ENCODE measurements at places on chromosomes 7 and 10.

GRCh38 chr7:5779141-5779540 lies 2.3 kb downstream of the RNF216 start:
- DNase-seq, result no peak

- DNase-seq, result no peak
These were observed 613 bp upstream of the BUB3 start for GRCh38 chr10:123153486-123154091.

GRCh38 chr10:23976275-23976674 lies 232.7 kb upstream of the KIAA1217 start:
- DNase-seq, result no peak

DNA sequence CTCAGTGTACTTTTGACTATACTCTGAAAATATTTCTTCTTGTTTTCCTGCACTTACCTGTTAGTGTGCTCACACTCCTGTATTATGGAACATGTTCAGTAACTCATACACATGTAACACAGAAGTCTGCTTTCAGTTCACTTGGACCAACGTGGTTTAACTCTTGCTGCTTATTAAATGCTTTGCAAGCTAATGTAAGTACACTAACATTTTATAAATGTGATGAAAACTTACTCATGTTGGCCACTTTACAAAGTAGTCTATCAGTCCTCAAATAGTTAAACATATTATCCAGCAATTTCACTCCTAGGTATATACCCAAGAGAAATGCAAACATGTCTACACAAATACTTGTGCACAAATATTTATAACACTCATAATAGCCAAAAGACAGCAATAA lies 98.4 kb downstream of the UBE2H start:
- DNase-seq, result no peak

DNA sequence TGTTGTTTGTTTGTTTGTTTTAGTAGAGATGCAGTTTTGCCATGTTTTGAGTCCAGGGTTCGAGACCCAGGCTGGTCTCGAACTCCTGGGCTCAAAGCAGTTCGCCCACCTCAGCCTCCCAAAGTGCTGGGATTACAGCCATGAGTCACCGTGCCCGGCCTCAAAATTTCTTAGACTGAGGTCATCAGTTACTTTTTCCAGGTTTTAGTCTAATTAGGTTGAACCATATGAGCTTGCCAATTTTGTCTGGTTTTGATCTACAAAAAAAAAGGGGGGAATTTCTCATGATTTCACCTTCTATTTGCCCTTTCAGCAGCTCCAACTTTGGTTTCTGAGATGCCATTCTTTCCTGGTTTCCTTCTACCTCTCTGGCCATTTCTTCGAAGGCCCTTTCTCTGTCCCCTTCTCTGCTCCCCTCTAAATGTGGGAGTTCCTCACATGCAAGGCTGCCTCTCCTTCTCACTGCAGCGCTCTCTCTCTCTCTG lies 5.5 kb downstream of the CUEDC2 start:
- DNase-seq, result no peak

GRCh38 chr7:139777133-139777891 lies 486 bp downstream of the HIPK2 start:
- DNase-seq, result peak; percentile 19

DNA sequence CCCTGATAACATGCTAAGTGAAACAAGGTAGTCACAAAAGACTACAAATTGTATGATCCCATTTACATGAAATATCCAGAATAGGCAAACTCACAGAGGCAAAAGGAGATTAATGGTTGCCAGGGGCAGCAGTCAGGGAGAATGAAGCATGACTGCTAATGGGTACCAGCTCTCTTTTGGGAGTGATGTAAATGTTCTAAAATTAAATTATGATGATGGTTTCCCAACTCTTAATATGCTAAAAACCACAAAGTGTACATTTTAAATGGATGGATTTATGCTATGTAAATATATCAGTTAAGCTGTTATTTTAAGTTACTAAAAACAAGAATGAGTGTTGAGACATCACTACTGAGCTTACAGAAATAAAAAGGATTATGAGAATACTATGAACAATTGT lies 12.6 kb downstream of the CYP51A1 start:
- DNase-seq, result no peak

DNA sequence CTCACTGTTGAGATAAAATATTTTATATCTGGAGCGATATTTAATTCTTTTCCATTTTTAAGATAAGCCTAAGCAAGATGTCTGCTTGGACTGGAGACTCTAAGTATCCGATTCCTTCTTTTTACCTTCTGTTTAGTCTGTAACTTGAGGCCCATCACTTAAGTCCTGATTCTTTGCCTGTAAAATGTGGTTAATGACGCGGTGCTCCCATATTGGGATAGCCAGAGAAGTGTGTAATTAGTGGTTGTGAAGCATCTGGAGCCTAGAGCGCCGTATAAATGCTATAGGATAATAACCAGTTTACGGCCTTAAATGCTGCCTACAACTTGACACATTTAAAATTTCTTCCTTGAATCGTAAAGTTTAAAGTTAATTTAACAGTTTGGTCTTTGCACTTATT lies 132.9 kb downstream of the CHN2 start:
- no peak for DNase-seq

- no peak for DNase-seq
These were observed 232.5 kb upstream of the IGFBP3 start for GRCh38 chr7:46153583-46153950.

Data from activated CD4-positive, CD25-positive, alpha-beta regulatory T cell (primary cell).